Right lobe of liver (tissue), 6 donors: ENCODE measurements at places on chromosomes 11 and 22.

- no peak for DNase-seq
These were observed 26.1 kb upstream of the ZNRF3 start for GRCh38 chr22:28857288-28857687.

DNA sequence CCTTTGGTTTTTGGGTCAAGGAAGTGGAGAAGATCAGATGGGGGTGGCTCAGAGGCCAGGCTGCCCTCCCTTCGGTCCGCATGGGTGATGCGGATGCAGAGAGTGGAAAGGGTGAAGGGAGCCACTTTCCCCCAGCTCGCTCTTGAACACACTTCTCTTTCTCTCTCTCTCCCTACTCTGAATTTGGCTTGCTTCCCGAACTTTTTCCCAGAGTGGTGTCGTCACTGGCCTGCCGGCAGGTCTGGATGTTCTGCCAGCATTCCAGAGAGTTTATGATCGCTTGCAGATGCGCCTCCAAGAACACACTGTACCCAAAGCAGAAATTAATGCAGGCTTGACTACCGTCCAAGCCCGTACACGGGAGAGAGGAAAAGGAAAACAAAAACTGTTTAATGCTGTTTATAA lies 103.2 kb downstream of the ZBTB16 start:
- DNase-seq, result peak; percentile 95

DNA sequence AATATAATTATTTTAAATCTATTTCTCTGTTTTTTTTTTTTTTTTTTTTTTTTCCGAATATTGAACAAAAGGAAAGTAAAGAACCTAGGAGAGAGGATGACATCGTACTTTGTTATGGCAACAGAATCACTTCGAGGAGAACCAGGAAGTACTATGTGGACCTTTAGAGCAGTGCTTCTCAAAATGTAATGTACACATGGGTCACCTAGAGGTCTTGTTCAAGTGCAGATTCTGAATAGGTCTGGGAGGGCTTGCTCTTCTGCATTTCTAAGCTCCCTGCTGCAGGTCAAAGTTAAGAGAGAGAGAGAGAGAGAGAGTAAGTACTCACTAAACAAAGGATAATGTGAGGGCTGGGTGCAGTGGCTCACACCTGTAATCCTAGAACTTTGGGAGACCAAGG lies 419.5 kb upstream of the TENM4 start:
- DNase-seq, result no peak

- no peak for DNase-seq
These were observed 86.4 kb upstream of the SHISAL1 start for GRCh38 chr22:44398856-44399837.

- no peak for DNase-seq
These were observed 234.3 kb downstream of the JRKL start for GRCh38 chr11:96624126-96624525.

GRCh38 chr22:24156141-24156912 lies 25.0 kb upstream of the SUSD2 start:
- DNase-seq, result peak; percentile 58

DNA sequence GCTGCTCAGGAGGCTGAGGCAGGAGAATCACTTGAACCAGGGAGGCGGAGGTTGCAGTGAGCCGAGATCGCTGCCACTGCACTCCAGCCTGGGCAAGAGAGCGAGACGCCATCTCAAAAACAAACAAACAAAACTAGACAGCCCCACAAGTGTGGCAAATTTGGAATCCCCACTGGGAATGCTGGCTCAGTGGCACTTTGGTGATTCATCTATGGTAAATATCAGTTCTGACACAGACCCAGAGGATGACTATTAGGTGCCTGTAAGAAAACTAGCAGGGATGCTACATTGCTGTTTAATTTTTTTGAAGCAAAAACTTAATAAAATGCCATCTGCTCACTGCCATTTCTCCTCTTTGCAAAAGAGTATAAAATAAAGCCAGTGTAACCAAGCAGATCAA lies 107.9 kb downstream of the NAT10 start:
- DNase-seq, result no peak

- no peak for DNase-seq
These were observed 315.2 kb upstream of the B3GAT1 start for GRCh38 chr11:134727204-134727603.

- no peak for DNase-seq
These were observed 17.5 kb downstream of the OR9G1 start for GRCh38 chr11:56716379-56716854.

- DNase-seq, result no peak
These were observed 98.1 kb downstream of the TBC1D22A start for GRCh38 chr22:46860562-46860961.

- no peak for DNase-seq
These were observed 197.1 kb downstream of the FAM76B start for GRCh38 chr11:95592471-95592870.

DNA sequence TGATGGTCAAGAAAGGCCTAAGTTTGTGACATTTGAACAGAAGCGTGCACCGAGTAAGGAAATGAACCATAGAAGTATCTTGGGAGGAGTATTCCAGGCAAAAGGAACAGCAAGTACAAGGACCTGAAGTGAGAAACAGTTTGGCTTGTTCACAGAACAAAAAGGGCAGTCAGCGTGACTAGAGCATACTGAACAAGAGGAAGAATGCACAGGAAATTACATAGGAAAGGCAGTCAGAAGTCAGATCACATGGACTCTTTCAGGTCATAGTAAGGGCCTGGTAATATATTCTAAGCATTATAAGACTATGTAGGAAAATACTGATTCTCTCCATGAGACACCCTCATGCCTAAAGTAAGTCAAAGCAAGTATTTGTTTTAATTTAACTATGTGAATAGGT lies 52.3 kb upstream of the GAB2 start:
- DNase-seq, result no peak

GRCh38 chr11:72179049-72179803 lies 12.7 kb upstream of the FOLR1 start:
- no peak for DNase-seq

DNA sequence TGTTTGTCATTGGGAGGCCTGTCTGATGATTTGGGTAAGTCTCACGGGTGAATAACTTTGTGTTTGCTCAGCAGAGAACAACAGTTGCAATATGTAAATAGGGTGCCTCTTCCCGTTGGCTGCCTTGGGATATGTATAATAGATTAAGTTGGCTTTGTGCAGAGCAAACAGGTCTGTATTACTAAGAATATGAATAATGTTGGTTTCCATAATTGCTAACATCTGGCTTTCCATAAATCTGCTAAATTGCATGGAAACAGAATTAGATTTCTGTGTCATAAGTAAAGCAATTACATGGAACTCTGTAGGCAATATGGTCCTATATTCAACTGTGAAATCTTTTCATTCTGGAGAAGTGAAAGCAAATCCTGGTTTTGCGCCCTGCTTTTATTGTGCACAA lies 636.0 kb upstream of the ANO5 start:
- no peak for DNase-seq

- DNase-seq, result peak; percentile 50
These were observed 14.0 kb downstream of the PSMD13 start for GRCh38 chr11:250740-251299.

- no peak for DNase-seq
These were observed 2.0 kb upstream of the SAA1 start for GRCh38 chr11:18264035-18264434.

GRCh38 chr11:41051919-41052635 lies 407.4 kb downstream of the LRRC4C start:
- DNase-seq, result no peak

GRCh38 chr11:97389270-97389669 lies 999.5 kb downstream of the JRKL start:
- DNase-seq, result no peak

GRCh38 chr11:74676596-74676995 lies 54.6 kb downstream of the CHRDL2 start:
- no peak for DNase-seq

DNA sequence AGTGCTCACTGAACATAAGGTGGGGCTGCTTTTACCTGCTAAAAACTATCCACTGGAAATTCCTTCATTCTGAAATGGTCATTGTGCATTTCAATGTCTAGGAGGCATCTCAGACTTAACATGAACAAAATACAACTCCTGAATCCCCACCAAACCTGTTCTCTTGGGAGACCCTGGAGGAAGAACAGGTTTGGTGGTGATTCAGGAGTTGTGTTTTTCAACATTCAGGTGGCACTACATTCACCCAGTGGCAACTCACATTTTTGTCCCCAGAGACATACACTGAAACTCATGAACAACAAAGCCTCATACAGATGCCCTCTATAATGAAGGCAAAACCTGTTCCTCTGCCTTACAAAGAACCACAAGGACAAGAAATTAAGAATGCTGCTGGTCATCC lies 64.3 kb upstream of the CYP2D6 start:
- no peak for DNase-seq

- peak; percentile 42 for DNase-seq
These were observed 279.3 kb upstream of the SYN3 start for GRCh38 chr22:33337524-33337923.
